ENCODE measurements at places on chromosomes 1 and 21. TPM values are rescaled to one million over a fixed set of nuclear protein-coding genes. Genes with fewer than 3 reads are reported as not detected.

- DNase-seq, result no peak
Observed at GRCh38 chr1:118618618-118619340, 369.4 kb downstream of the TBX15 start.

Gene LRRIQ3
- total RNA-seq, result not detected

GRCh38 chr1:31521761-31522555, 54.4 kb upstream of the TINAGL1 start:
- DNase-seq, result no peak

Gene CELA2A
- not detected for total RNA-seq

Gene GRHL3
- total RNA-seq, result not detected

Gene S100A12
- total RNA-seq, result not detected

Gene KLHDC7A
- not detected for total RNA-seq

Gene CLCNKB
- not detected for total RNA-seq
